ENCODE measurements at places on chromosomes 4 and X.

GRCh38 chr4:184849185-184849584 lies 23.4 kb upstream of the ACSL1 start:
- no peak for DNase-seq

GRCh38 chr4:1572010-1572385 lies 112.1 kb downstream of the FAM53A start:
- DNase-seq, result no peak

DNA sequence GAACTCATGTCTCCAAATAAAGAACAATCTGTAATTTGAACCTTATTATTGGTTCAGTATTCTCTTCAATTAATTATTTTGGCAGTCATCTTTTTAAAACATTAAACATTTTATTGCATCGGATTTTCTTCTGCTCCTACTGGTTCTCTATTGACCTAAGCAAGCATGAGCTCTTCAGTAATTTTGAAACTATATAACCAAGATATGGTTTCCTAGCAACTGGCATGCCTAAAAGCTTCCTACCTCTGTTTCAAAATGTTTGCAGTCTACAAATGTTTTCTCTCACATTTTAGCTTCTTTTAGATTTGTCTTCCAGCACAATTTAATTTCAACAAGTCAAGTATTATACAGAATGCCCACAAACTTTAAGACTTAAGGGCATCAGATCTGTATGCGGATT lies 371.3 kb downstream of the GPM6A start:
- no peak for DNase-seq

DNA sequence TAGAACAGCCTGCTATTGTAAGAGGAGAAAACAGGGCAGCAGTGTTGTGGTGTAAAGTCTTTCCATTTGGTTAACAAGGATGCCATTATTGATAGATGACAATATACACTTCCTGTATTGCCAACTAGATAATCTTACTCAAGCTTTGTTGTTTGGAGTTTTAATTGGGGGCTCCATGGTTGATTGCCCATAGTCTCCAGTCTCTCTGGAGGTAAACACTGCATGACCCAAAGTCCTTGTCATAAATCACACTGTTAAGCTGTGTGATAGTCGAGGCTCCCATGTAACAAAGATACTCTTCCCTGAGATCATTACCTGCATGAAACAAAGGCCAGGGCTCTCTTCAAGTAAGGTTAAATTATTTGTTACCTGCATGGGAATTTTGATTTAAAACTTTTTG lies 394.6 kb downstream of the C4orf33 start:
- no peak for DNase-seq

- peak; percentile 74 for DNase-seq
Observed at GRCh38 chr4:137968956-137969678, 273.0 kb downstream of the SLC7A11 start.

DNA sequence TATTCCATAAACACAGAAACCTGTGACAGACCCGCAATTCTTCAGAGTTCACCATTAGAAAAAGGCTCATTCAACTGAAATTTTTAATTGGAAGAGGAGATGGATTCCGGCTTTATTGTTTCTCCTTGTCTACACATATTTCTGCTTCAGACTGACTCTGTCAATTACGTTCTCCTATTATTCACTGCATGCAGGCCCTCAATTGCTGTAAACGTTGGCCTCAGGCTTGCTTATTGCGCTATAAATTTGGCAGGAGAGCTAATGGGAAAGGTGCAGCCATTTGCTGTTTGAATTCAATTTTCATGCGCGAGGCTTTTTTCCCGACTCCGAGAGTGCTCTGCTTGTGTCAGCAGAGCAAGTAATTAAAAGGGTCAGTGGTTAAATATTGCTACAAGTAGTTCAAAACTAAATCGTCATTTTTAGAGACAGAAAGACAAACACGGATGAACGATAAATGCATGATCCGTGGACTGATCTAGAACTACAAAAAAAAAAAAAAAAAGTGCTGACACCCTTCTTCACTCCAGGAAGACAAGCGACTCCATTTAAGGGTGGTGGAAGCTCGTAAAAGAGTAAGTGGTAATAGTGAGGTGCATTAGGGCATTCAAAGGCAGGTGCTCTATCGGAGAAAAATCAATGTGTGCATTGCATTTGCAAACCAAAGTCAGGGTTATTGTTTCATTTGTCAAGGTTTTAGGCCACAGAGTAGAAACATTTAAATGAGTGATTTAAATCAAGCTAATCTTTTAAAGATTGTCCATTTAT lies 841.6 kb upstream of the FRG1 start:
- DNase-seq, result no peak

DNA sequence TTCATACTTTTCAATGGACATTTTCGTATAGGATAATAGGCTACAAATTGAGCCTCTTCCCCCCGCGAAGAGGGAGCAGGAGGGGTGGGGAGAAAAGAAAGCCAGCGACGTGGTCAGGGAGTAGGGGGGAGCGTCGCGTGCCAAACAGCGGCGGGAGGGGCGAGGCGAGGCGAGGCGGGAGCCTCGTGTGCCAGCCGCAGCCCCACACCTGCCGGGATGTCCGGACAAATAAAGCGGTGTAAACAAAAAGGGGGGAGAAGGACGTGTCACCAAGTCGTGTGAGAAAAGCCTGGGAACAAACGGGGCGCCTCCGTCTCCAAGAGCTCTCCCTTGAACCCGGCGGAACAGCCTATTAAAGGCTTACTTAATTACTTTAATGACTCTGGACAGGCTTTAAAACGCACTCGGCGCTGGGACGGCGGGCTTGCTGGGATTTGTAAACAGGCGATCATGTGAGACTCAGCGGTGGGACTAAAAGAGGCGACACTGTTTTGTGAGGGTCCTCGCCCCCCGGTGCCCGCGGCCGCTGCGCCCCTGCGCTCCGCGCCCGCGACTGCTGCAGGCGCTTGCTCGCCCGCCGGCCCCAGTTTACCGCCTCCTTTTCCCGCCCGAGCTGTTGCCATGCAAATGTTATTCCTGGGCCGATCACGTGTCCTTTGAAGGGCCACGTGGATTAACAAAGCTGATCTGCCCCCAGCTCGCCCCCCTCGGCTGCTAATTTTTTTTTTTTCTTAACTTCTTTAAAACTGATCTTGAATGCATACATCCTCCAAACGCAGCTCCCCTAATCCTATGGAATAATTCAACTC lies at the start of gene HELT:
Gene HELT (plus strand): TSS at position 527 of the 809 bp plus-strand sequence. CDS start 439 bp downstream, outside the sequence.
- DNase-seq, result no peak

- DNase-seq, result no peak
Observed at GRCh38 chrX:135639066-135639780, 74.2 kb upstream of the CT45A1 start.

DNA sequence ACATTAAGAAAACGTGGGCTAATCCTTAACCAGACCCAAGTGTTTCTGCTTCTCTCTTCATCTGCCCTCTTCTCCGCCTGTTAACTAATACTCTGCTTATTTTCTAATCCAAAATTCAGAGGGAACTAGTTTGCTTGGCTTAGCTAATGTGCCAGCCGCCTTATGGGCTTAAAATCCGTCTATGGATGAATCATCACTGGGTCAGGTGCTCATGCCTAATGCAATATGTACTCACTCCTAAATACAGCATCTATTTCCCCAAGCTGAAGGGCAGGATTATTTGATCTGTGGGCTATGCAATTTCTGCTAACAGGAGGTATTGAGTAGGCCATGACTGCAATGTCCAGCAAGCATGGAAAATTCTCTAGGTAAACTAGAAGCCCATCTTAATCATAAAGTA lies 12.4 kb downstream of the DYNLT3 start:
- DNase-seq, result no peak

- DNase-seq, result no peak
Observed at GRCh38 chr4:145860897-145861296, 77.7 kb downstream of the ZNF827 start.

DNA sequence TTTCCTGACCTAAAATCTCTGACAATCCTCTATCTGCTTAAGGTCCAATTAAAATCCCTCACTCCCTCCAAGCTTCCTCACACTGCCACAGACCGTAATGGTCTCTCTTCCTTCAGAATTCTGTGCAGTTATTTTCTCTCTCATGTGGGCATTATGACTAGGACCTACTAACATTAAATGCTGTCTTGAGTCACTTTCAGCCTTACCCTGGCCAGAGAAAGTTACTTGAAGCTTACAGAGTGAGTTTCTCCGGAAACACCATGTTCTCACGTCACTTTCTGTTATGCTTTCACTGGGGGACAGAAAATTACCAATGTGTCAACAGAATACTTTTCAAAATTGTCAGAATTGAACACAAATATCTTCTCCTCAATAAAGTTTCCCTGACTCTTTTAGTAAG lies 271.8 kb downstream of the INPP4B start:
- no peak for DNase-seq

DNA sequence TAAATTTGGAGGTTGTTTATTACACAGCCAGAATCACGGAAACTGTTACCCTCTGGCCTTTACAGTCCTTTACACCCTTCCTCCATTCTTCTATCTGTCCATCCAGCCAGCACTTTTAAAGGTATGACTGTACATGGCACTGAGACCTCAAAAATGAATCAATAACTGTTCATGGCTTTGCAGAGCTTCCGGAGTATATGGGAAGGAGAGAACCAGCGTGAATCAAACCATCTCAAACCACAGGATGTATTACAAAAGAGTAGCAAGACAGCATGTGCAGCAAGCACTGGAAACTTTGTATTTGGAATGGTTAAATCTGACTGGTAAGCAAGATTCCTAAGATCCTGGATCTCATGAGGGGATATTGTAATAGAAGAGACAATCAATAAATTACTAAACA lies 228.5 kb upstream of the CASK start:
- DNase-seq, result no peak

DNA sequence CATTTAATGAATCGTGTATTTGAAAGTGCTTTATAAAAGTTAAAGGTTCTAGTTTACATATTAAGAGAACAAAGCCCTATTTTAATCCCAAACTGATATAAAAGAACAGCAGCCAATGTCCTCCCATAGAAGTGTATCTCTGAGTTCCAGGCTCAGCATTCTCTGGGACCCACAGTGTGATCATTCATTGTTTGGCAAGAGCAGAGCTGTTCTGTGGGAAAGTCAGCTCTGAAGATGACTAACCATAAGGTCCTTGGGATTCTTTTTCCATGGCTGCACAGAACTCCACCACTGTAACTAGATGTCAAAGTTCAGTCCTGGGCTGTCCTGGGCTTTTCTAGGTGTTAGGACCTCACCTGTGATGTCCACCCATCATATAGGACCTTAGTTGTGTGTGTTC lies 157.0 kb upstream of the TLL1 start:
- DNase-seq, result peak; percentile 50

GRCh38 chrX:107747596-107748161 lies 27.9 kb downstream of the TSC22D3 start:
- peak; percentile 60 for DNase-seq
